Right lung (tissue), 10 donors: ENCODE measurements at places on chromosomes 2 and 18. TPM values are rescaled to one million over a fixed set of nuclear protein-coding genes. Genes with fewer than 3 reads are reported as not detected.

The TMEM182 gene
- polyA plus RNA-seq: 8.5 TPM

The BMP10 gene
- polyA plus RNA-seq: not detected

The UPP2 gene
- polyA plus RNA-seq: 0.29 TPM

The FSHR gene
- not detected for polyA plus RNA-seq

The IL1R2 gene
- polyA plus RNA-seq: 0.74 TPM

The NAT8 gene
- 1.3 TPM for polyA plus RNA-seq

The ERICH2 gene
- polyA plus RNA-seq: 9.6 TPM
